Hepatic stellate cell (primary cell): ENCODE measurements at places on chromosomes 3 and 15.
A peak's percentile ranks its signal among the peaks of the same experiment; 100 is the strongest.

- DNase-seq: no peak
Observed at GRCh38 chr3:28678086-28678485, 329.5 kb upstream of the AZI2 start.

GRCh38 chr3:3086239-3086638 is 23.9 kb downstream of the IL5RA start:
- DNase-seq: no peak

GRCh38 chr3:10249833-10250232 is 1.6 kb downstream of the TATDN2 start:
- DNase-seq: peak; percentile 41

DNA sequence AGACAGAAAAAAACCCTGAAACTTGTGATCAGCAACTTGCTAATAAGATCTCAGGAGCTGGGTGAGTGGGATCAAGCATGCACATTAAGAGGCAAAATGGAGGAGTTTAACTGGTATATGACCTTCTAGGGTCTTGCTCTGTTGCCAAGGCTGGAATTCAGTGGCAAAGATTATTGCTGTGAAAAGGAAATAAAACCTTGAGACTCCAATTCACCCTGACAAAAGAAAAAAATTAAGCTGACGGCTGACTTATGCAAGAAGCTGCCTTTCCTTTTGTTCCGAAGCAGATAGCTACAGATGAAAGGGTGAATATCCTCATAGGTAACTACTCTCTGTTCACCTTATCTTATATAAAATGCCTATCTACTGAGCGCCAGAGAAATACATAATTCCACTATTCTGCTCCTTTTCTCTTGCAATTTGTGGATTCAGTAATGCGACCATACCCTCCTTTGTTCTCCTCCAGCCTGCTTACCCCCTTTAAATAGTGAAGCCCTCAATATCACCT is 68.9 kb downstream of the HERC1 start:
- no peak for DNase-seq

DNA sequence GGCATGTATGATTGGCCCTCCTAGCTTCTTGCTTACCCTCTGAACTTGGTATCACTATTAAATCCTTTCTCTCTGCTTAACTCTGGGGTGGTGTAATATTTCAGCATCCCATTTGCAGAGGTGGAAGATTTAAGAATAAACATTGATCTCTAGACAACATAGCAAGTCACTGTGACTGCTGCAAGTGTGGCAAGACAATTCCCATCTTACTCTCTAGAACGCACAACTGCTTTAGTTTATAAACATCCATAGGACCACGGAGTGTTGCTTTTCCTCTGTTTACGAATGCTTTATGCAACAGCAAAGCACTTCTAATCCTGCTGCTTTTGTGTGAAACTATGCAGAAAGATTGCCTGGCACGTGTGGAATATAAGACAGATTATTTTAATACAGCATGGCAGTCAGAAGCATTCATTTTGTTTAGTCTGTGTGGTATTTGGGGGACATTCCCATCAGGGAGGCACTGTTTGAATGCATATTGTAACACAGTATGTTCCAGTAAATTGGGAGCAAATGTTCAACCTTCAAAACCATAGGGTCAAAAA is 338.9 kb upstream of the TMCO5A start:
- no peak for DNase-seq

- no peak for DNase-seq
Observed at GRCh38 chr3:64651303-64651702, 36.5 kb downstream of the ADAMTS9 start.

- DNase-seq: no peak
Observed at GRCh38 chr3:148951599-148952361, 39.6 kb upstream of the GYG1 start.

GRCh38 chr3:115286529-115287197 is 139.6 kb upstream of the ZBTB20 start:
- DNase-seq: no peak

DNA sequence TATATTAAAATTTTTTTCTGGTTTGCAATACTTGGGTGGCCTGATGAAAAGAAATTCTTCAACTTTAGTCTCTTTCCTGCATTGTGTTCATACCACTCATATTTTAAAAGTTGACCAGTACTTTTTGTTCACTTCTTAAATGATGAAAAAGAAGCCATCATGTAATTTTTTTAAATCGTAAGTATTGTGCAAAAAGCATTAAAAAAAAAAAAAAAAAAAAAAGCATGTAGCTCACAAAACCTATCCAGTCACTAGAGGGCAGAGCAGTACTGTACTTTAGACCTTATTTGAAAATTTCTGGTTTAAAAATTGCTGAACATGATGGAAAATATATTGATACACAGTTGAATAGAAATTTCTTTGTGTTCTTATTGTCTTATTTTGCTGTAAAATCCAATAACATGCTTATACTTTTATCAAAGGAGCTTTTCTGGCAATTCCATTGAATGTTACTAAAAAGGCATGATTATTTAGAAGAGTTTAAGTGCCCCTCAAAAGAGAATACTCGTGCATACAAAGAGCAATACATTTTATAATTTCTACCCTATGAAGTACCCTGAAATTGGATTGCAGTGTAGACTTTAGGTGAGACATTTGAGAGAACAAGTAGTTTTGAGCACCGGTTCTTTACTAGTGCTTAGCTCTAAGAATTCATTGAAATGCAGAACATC is 137.7 kb downstream of the BBX start:
- DNase-seq: no peak

DNA sequence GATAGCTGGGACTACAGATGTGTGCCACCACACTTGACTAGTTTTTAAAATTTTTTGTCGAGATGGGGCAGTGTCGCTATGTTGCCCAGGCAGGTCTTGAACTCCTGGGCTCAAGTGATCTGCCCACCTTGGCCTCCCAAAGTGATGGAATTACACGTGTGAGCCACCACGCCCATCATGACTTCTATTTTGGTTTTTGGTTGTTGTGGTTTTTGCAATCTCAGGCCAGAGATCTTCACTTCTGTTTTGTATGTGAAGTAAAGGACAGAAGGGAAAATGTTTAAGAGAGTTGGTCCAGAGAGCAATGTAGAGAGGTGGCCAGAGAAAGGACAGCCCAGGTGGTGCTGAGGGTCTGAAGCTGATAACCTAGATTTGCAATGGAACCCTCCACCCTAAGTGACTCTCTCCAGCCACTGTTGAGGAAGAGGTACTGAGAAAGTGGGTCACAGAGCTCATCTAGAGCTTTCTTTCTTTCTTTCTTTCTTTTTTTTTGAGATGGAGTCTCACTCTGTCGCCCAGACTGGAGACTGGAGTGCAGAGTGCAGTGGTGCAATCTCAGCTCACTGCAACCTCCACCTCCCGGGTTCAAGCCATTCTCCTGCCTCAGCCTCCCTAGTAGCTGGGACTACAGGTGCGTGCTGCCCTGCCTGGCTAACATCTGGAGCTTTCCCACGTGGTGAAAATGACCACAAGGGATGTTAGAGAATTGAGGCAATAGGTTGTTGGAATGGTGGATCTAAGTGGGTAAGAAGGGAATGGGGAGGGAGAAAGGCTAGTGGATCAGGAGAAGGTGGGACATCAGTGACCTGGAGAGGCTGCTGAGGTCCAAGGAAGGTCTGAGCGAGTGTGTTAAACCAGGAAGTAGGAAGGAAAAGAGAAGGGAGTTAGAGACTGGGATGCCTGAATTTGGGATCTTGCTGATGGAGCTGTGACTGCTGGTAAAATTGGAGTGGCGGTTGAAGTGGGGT is 22.4 kb upstream of the SEMA4B start:
- DNase-seq: no peak

GRCh38 chr3:5197470-5198312 is 10.2 kb downstream of the EDEM1 start:
- no peak for DNase-seq

DNA sequence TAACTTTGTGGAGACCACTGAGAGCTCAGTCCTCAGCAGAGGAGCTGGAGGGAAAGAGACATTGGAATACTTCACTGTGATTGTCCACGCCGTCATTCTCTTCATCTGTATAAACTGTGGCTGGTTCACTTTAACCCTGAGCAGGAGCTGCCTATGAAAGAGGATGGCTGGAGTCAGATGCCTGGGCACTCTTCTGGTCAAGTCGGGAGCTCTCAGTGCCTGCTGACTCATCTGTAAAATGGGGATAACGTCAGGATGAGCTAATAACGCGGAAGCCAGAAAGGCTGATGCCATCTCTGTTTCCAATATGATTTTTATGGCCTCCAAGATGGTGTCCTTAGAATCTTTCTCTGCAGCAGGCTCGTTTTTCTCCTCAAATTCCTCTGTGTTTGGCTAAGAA is 51.6 kb upstream of the MRPS22 start:
- no peak for DNase-seq

DNA sequence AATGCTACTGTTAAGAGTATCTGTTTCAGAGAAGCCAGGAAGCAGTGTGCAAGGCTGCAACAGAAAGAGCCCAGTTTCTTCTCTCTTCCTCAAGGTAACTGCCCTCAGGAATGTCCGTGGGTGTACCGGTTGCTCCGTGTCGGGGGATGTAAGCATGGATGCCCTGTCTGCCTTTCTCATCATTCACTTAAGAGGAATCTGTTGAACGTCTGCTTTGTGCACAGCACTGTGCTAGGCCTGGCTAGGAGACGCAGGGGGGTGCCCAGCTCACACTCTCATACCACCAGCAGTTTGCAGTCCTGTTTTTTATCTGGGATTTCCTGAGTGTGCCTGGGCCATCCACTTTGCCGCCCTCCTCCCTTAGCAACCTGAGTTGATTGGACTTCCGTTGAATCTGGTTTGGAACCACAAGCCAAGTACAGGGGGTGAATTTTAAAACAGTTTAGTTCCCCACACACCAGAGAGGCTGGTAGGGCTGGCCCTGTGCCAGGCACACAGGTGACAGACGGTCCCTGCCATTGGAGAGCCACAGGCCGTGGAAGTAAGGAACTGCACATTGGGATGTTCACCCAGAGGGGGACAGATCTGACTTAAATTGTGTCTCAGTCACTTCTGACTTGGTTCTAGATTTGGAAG is 11.2 kb downstream of the BOC start:
- no peak for DNase-seq

- DNase-seq: peak; percentile 68
Observed at GRCh38 chr3:184289426-184289938, 9.6 kb upstream of the PSMD2 start.

DNA sequence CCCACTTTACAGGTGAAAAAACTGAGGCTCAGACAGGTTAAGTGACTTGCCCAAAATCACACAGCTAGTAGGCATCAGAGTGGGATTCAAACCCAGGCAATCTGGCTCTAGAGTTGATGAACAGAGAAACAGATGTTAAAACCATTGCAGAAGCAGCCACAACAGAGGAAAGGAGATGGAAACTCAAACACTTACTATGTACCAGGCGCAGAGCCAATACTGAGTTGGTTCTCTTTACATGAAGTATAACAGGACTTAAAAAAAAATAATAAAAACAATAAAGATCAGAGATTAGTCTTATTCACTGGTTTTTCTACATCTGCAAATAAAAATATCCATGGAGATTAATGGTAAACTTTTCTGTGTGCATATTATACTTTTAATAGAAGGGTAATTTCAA is 84.9 kb upstream of the SPATA12 start:
- no peak for DNase-seq

DNA sequence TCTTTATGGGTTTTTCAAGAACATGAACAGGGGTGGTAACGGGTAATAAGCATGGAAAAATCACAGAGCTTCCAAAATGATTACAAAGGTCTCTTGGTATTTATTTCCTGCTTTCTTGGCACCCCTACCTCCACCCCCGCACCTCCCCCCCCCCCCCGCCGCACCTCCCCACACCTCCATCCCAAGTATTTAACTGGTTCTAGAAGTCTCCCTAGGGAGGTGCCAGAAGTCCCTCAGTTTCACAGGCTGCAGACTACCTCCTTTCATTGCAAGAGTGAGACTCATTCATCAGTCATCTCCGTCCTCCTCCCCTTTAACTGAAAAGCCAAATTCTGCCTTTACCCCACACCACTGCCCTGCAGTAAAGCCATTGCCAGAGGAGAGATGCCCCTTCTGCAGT is 169.4 kb downstream of the ALDH1A2 start:
- DNase-seq: no peak

DNA sequence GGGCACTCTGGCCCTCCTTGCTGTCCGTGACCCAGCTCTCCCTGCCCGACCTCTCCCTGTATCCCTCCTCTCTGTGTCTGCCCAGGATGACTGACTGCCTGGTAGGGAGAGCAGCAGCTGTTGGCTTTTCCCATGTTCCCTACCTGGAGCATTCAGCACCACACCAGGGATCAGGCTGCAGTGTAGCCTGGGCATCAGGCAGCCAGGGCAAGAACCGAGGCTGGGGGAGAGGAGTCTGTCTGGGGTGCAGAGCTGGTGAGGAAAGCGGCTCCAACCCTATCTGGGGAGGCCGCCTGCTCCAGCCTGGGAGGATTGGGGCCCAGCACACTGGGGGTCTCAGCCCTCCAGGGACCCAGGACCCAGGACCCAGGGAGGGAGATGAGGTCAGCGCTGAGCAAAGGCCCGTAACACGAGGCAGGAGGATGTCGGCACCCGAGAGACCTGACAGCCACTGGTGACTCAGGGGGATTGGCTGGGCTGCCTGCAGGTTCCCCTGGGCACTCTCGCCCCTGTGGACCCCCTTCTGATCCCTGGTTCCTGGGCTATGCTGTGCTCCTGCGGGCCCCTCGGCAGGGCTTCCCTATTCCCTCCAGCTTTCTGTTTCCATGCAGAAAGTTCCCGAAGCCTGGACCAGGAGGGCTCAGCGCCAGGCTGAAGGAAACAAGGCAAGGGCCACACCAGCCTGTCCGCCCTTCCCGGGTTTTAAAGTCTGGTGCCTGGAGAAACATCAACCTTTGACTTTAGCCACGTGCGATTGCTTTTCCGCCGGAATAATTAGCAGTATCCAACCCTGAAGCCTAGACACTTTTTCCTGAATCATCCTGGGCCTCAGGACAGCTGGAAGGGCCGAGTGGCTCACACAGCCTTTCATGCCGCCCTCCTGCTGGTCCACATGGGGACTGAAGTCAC is 128.2 kb upstream of the MEF2A start:
- DNase-seq: no peak

GRCh38 chr3:152779653-152780052 is 55.3 kb upstream of the P2RY1 start:
- DNase-seq: no peak

DNA sequence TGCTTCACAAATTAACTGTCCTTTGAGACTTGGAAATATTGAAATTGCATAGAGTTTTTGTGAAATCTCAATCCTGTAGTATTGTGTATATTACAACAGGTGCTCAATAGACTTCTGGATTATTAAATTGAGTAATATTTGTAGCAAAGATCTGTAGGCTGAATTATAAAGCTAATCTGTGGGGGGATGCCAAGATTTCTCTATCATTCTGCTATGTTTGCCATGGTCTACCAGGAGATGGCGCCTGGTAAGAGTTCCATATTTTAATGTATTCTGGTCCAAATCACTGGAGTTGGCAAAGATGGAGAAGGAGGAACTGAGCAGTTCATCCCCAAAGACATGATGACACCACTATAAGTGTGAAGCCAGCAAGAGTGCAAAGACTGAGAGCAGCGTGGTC is 340.9 kb upstream of the TPRG1 start:
- no peak for DNase-seq

GRCh38 chr15:25582886-25583285 is 144.1 kb upstream of the UBE3A start:
- no peak for DNase-seq

GRCh38 chr3:155525324-155525833 is 219.5 kb downstream of the PLCH1 start:
- no peak for DNase-seq

GRCh38 chr3:143045639-143046038 is 44.3 kb downstream of the U2SURP start:
- DNase-seq: no peak
